ENCODE measurements at places on chromosomes 12 and 14. TPM values are rescaled to one million over a fixed set of nuclear protein-coding genes. Genes with fewer than 3 reads are reported as not detected.

The TMEM119 gene
- total RNA-seq, result 0.09 TPM

The AICDA gene
- 0.05 TPM for total RNA-seq

The PARP11 gene
- 1.5 TPM for total RNA-seq

The THAP2 gene
- 4.5 TPM for total RNA-seq

The GZMH gene
- not detected for total RNA-seq
